GM10248 (cell line): ENCODE measurements at places on chromosomes 1 and 21.

GRCh38 chr1:197559244-197559643 is 216.0 kb downstream of the DENND1B start:
- no peak for DNase-seq

DNA sequence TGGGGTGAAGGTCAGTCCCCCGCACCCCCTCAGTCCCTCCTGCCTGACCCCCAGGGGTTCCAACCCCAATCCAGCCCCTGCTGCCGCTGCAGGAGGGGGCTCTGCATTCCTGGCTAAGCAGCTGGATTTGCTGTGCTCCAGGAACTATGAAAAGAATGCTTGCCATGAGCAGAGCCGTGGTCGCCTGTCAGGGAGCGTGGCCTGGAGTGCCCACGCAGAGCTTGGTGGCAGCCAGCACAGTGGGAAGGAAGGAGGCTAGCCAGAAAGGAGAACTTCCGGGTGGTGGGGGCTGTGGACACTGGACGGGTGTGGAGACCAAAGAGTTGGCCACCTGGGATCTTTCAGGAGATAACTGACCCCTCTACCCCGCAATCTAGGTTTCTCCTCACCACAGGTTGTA is 5.6 kb downstream of the COL8A2 start:
- DNase-seq = no peak

- no peak for DNase-seq
These were observed 60.4 kb downstream of the TEX35 start for GRCh38 chr1:178573330-178573729.

- DNase-seq = no peak
These were observed 2.9 kb downstream of the RNPEP start for GRCh38 chr1:201985355-201985754.

GRCh38 chr1:50873458-50874187 is 86.4 kb downstream of the FAF1 start:
- peak; percentile 62 for DNase-seq
